ENCODE measurements at places on chromosomes 1 and 21.

GRCh38 chr1:41607808-41608207, 123.3 kb upstream of the EDN2 start:
- no peak for DNase-seq

- DNase-seq, result no peak
These were observed 91.6 kb downstream of the KAZN start for GRCh38 chr1:14689996-14690615.

DNA sequence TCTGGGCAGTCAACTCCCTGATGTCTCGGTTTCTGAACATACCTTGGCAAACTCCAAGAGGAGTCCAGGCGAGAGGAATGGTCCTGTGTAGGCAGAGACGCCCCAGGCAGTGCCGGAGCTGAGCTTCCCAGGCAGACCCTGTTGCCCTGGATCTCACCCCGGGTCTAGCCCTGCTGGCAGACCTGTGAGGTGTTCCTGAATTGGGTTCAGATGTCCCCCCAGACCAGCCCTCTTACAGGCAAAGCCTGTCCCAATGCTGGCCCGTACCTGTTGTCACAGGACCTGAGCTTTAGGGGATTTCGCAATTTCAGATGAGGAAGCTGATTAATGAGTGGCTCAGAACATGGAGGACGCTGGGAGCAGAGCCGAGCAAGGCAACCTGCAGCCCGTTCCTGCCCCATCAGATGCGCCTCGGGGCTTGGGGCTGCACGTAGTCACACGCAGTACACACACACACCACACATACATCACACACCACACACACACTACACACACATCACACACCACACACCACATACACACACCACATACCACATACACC, 38.5 kb upstream of the PDE9A start:
- DNase-seq, result peak; percentile 84

- DNase-seq, result no peak
These were observed 4.6 kb upstream of the OLIG2 start for GRCh38 chr21:33021150-33021549.

GRCh38 chr1:200488375-200489165, 78.7 kb upstream of the ZNF281 start:
- DNase-seq, result peak; percentile 35

DNA sequence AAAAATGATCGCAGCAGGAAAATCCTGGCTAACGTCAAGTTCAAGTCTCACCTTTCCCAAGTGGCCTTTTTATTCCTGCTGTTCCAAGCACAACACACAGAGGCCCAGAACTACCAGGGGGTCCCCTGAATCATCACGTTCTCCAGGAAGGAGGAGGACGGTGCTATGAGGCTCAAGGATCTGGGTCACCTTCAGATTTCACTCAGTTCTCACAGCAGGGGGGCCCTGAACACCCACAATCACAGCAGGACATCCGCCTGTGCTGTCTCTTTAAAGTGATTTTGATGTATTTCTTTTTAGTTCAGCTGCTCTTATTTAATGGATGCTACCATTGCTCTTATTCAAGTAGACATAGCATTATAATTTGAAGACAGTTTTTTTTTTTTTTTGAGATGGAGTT, 173.4 kb downstream of the HUNK start:
- DNase-seq, result no peak

GRCh38 chr1:185734929-185735700, 924 bp downstream of the HMCN1 start:
- DNase-seq, result no peak

- no peak for DNase-seq
These were observed 271.7 kb upstream of the SNX7 start for GRCh38 chr1:98389809-98390208.

GRCh38 chr1:36968730-36969129, 65.6 kb downstream of the GRIK3 start:
- no peak for DNase-seq

DNA sequence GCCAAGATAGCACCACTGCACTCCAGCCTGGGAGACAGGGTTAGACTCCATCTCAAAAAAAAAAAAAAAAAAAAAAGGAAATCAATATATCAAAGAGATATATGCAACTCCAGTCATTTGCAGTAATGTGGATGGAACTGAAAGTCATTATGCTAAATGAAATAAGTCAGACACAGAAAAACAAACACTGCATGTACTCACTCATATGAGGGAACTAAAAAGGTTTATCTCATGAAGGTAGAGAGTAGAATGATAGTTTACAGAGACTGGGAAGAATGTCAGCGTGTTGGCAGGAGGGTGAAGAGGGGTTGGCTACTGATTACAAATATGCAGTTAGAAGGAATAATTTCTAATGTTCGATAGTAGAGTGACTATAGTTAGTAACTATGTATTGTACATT, 13.2 kb downstream of the HSD11B1 start:
- DNase-seq, result no peak

DNA sequence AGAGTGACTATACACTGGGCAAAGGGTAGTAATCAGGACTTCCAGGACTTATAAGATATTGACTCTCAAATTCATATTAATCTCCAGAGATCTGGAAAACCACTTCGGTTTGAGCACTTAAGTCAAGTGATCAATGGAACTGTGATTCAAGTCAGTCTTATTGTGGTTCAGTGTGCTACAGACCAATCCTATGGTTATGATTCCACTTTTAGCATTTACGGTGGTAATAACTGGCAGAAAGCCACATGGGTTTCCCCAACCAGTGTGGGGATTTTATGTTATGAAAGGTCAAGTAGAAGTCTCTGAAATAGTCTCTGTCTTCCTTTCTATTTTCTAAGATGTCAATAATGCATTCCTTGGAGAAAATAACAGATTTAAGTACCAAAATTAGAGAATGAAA, 151.3 kb upstream of the NEGR1 start:
- DNase-seq, result no peak

GRCh38 chr1:44700573-44700972, 26.1 kb downstream of the ARMH1 start:
- no peak for DNase-seq

GRCh38 chr1:232682248-232682647, 52.3 kb upstream of the SIPA1L2 start:
- DNase-seq, result no peak

GRCh38 chr1:201772178-201772577, 56.8 kb upstream of the IPO9 start:
- no peak for DNase-seq

DNA sequence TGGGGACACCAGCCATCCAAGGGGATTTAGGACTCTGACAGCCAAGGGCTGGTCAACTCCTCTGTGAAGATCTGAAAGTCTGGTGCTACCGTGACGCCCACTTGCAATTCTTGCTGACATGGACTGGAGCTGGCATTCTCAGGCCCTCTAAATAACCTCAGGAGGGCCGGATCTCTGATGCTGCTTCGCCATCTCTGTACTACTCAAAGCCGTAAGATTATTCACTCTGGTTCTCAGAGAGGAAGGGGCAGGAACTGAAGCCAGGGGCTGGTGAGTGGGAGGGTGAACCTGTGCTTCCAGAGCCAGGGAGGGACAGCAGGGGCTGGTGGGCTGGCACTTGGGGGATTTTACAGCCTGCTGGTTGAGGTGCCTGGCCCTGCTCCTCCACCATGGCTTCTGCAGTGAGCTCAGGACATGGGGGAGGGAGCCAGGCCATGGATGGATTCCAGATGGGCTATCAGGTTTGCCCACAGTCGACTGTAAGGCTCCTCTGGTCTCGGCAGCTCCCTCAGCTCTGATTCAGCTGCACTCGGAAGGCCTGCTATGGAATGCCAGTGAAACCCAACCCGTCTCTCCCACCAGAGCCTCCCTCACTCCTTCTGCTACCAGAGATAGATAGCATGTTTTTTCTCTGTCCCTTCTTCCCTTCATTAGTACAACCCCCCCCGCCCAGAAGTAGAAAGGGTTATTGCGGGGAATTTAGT, 84.5 kb downstream of the PLXNA2 start:
- no peak for DNase-seq

- no peak for DNase-seq
These were observed 181.0 kb downstream of the TYW3 start for GRCh38 chr1:74913978-74914377.

- no peak for DNase-seq
These were observed 17.4 kb downstream of the JAM2 start for GRCh38 chr21:25656412-25656811.

GRCh38 chr1:240074908-240075307, 16.8 kb upstream of the FMN2 start:
- no peak for DNase-seq

DNA sequence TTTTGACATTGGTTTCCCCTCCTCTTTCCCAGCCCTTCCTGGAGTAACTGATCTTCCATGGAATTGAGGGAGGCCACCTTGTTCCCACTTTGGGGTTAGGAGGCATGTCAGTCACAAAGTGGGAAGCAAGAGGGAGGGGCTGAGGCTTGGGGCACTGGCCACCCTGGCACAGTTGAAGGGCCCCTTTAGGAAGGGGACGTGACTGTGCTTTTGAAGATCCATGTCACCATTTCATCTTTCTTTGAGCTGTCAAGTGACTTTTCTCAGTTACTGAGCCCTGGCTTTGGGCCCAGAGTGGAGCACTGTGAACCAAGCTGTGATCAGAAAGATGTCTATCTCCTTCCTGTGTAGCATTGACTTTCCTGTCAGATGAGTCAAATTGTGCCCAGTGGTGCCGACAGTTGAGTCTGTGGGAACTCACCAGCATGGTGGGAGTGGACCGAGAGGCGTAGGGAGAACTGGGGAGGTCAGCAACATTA, 38.5 kb upstream of the TDRD10 start:
- peak; percentile 71 for DNase-seq

DNA sequence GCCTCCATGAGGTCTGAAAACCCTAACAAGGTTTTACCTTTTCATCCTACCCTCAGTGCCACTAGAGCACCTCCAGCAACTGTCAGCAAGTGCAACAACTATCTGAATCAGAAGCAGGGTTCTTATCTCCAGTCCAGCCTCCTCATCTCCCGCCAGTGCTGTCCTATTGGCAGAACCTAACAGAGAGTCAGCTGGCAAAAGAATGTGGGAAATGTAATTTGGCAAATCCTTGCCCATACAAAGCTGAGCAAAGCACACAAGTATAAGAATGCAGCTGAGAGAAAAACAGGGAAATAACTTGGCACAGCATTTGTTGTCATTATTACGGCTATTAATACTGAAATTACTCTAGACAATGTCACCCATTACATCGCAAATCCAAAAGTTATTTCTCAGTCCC, 124.2 kb downstream of the ATP6V1G3 start:
- DNase-seq, result no peak

- no peak for DNase-seq
These were observed 30.7 kb downstream of the ADAM30 start for GRCh38 chr1:119865627-119866026.

- no peak for DNase-seq
These were observed 35.9 kb downstream of the ACTL8 start for GRCh38 chr1:17791055-17791390.

GRCh38 chr1:4118746-4119515, 218.9 kb upstream of the C1orf174 start:
- DNase-seq, result no peak

- no peak for DNase-seq
These were observed 27.9 kb downstream of the OVAAL start for GRCh38 chr1:180586671-180587155.

DNA sequence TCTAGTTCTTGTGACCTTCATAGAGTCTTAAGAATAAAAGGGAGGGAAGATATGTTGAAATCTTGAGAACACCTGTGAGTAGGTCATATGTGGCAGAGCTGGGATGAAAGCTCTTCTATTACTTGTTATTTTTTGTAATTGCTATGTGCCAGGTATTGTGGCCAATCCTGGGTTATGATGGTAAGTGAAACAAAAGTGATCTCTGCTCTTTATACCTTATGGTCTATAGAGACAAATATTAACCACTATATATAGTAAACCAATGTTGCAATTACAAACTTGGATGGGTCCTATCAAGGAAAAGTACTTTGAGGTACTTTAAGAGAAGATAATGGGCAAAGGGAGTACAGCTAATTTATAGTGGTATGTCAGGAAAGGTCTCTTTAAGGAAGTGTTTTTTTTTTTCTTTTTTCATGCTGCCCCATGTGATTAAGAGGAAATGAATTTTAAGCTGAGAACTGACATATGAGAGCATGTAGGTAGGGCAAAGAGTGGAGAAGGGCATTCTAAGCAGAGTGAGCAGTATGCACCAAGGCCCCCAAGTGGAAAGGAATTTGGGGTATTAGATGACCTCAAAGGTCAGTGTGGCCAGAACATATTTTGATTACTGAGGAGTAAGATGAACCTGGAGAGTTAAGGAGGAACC, 43.3 kb downstream of the POU2F1 start:
- no peak for DNase-seq

DNA sequence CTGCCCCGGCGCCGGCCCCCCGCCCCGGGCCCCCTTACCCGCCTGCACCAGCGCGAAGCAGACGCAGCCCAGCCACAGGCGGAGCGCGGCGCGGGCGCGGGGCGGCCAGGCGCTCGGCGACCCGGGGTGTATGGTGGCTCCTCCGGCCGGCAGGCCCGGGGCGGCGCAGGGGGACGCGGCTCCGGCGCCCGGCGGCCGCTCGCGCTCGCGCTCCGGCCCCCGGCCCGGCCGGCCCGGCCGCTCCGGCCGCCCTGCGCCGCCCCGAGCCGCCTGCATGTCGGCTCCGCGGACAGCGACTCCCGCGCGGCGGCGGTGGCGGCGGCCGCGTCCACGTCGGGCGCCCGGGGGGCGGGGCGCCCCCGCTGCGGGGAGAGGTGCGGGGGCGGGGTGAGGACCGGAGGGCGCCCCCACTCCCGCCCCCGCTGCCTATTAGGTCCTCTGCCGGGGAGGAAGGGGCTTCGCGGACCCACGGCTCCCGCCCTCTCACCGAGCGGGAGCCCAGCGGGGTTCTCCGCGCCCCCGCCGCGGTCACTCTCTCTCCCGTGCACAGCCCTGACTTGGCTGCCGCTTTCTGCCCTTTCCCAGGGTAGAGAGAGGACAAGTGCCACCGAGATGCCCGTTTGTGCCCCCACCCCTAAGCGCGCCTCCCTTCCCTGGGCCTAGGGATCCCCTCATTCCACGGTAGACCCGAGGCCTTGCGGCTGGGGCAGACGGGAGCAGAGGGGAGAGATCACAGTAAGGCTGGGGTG, at the start of gene FNDC5:
Gene FNDC5, minus strand, starts transcription at position 298 of the 749 bp plus-strand sequence.
- no peak for DNase-seq

GRCh38 chr1:165409657-165410358, 35.1 kb downstream of the RXRG start:
- no peak for DNase-seq

DNA sequence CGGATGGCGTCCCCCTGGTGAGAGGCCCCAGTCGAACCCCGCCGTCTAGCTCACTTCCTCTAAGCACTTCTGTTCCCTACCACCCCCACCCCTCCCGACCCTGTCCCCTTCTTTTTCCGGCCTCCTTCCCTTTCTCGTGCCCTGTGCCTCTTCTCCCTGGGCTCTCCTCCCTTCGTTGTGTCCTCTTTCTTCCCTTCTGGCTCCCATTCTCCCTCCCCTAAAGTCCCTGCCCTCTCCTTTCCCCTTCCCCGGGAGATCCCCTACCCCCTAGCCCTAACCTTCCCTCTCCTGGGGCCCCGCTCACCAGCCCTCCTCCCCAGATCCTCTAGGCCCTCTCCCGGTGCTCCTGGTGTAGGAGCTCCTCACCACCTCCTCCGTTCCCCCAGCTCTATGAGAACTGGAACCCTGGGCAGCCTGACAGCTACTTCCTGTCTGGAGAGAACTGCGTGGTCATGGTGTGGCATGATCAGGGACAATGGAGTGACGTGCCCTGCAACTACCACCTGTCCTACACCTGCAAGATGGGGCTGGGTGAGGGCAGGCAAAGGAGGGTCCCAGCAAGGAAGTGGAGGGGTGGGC, 15.9 kb downstream of the BCAN start:
- DNase-seq, result no peak
